Esophagus muscularis mucosa (tissue), 4 donors: ENCODE measurements at places on chromosomes 1 and 21.

DNA sequence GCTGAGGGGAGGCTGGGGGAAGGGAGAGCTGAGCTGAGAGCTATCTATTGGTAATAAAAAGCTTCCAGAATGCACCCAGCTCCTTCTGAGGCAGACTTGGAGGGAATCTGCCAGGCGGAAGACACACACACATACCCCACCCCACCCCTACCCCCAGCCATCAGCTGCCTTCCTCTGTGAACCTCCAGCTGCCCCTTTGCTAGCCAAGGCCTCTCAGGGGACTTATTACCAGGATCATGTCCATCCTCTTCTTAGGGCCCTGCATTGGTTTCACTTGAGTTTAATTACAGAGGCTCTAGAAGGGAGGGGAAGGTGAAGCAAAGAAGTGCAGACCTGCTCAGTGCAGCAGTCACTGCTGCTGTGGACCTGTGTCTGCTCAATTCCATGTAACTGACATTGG lies 156.4 kb downstream of the OMA1 start:
- no peak for DNase-seq

GRCh38 chr1:106747791-106748190 lies 308.7 kb upstream of the PRMT6 start:
- no peak for DNase-seq

- peak; percentile 66 for DNase-seq
Measured at GRCh38 chr1:232438476-232438875, 191.5 kb downstream of the SIPA1L2 start.

DNA sequence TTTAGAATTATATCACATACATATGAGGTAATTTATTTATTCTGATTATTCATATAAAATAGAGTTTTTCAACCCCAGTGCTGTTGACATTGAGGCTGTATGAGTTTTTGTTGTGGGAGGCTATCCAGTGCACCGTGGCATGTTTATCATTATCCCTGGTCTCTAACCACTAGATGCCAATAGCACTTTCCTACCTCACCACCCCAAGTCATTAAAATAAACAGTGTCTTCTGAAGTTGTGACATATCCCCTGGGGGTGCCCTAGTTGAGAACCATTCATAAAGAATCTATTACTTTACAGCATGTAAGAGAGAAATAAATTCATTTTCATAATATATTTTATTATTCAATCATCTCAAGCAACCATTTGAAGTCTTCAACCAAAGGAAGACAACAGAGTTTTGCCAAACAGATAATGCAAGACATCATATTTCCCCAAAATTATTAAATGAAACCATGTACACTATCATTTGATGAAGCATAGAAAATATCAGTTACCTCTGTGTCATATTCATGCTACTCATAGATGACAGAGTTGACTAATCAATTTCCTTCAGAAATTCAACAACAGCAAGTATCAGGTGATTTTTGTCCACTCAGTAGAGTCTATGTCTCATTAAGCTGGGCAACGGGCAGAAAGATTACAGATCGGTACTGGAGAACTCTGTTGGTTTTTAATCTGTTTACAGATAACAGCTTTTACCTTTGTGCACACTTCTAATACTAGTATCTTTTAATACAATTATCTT lies 39.5 kb upstream of the RGS1 start:
- no peak for DNase-seq

- DNase-seq: no peak
Measured at GRCh38 chr1:109821831-109822745, 58.4 kb upstream of the EPS8L3 start.

- DNase-seq: no peak
Measured at GRCh38 chr1:166383635-166384346, 217.0 kb upstream of the FAM78B start.

GRCh38 chr1:154736841-154737240 lies 128.9 kb upstream of the ADAR start:
- no peak for DNase-seq

GRCh38 chr1:24007079-24007478 lies 27.0 kb upstream of the SRSF10 start:
- DNase-seq: no peak

DNA sequence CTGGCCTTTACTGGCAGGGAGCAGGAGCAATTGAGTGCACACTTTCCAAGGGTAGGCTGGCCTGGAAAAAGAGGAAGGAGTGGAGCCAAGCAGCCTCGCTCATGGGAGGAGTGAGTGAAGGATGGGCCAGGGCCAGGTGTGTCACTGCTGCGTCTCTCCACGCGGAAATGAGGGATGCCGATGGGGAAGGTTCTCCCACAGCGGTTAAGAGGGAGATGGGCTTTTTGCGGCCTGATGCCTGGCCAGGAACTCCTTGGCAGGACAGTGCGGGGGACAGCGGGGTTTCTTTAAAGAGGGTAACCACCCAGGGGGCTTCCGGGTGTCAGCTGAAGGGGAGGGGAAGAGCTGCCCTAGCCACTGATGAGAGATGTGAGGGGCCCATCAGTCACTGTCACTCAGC lies 82.4 kb downstream of the PTPRU start:
- no peak for DNase-seq
